NCI-H1436 treated with DMSO at 0.1 percent for 48 hours (cell line): ENCODE measurements at places on chromosomes 13 and 19.

DNA sequence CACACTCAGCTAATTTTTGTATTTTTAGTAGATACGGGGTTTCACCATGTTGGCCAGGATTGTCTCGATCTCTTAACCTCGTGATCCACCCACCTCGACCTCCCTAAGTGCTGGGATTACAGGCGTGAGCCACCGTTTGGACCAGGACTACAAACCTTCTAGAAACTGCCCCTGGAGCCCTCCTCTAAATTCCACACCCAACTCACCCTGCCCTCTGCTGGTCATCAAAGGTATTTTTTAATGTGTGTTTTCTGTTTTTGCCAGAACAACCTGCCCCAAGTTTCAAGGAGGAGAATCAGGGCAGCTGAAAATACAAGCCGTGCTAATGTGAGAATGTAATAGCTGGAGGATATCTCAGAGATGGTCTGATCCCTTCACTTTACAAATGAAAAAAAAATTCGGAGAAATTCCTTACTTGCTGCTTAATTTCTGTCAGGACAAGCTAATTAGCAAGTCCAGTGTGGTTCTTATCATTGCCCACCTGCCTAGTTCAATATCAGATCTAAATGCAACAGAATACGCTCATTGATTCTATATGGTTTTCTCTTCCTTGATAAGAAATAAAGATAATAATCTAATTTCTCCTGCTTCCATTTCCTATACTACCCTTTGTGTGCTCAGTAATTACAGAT lies 4.1 kb downstream of the ATP8A2 start:
- DNase-seq = no peak

GRCh38 chr19:16594131-16594586 lies 21.9 kb upstream of the SLC35E1 start:
- DNase-seq = no peak

DNA sequence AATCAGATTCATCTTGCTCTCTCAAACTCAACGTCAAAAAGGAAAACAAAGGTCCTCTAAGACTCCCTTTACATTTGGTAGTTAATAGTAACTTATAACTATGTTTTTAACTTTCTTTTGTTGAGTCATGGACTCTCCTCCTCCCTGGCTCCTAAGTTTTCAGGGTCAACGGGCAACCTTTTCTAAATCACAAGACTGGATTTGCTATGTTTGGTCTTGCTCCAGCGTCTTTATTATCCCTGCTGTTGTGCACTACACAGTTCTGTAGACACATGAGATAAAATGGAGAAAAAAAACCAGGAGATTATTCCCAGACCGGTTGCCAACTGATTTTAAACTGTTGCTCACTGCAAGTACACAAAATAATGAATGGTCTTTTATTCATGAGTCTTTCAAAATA lies 1.9 kb upstream of the ITM2B start:
- DNase-seq = no peak

GRCh38 chr13:29758531-29759114 lies 91.8 kb downstream of the UBL3 start:
- no peak for DNase-seq

GRCh38 chr13:93964146-93964512 lies 515.4 kb downstream of the DCT start:
- DNase-seq = no peak

DNA sequence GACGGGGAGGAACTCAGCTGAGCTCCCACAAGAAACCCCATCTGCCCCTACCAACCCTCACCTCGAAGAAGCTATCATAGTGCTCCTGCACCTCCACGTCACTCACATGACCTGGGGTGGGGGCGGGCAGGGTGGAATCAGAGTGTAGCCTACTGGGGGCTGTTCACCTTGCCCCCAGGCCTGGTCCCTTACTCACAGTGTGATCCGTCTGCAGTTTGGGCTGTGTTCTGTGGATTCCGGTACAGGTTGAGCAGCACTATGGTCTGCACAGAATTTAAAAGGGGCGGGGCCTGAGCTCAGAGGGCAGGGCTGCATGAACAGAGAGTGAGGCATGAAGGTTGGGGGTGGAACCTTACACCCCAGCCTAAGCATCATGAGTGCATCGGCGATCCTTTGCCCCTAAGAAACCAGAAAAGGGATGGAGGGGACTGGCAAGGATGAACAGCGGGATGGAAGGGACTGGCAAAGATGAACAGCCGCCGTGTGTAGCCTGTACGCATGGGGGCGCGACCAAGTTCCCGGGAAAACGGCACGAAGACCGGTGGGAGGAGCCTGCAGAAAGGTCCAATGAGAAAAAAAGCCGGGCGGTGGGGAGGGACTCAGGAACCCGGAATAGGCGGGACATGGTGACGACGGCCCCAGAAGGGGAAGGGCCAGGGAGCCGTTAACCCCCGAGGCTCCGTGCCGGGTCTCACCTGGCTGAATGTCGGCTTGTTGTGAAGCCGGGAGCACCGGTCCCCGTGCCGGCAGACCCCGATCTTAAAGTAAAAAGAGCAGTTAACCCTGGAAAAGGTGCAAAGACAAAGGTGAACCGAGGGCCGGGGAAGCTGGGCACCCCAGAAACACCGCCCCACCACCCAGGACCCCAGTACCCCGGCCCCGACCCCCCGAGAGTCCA lies 539 bp downstream of the U2AF1L4 start:
- peak; percentile 85 for DNase-seq

DNA sequence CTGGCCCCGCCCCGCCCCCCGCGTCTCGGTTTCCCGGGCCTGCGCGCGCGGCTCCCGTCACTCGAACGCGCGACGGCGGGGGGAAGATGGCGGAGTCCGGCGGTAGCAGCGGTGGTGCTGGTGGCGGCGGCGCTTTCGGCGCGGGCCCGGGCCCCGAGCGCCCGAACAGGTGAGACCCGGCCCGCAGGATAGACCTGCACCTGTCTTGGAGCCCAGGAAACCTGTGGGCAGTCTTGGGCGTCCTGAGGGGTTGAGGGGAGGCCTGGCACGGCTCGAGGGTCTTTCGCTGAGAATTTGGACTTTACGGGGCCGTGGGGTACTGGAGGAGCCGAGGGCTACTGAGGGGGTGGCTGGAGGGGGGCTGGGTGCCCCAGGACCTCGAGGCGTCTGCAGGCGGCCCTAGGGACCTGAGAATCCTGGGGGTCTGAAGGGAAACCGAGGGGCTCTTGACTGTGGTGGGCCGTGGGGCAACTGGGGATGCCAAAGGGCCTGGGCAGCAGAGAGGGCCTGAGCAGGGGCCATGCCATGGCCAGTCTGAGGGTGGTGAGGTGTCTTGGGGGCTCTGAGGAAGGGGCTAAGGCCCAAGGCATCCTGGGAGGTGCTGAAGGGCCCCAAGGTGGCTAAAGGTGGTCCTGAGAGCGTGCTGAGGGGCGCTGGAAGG lies at the start of gene KLHL26:
TSS of gene KLHL26 (plus strand) at position 60 of the 661 bp plus-strand sequence. CDS start at position 87, 27 bp downstream.
- no peak for DNase-seq

DNA sequence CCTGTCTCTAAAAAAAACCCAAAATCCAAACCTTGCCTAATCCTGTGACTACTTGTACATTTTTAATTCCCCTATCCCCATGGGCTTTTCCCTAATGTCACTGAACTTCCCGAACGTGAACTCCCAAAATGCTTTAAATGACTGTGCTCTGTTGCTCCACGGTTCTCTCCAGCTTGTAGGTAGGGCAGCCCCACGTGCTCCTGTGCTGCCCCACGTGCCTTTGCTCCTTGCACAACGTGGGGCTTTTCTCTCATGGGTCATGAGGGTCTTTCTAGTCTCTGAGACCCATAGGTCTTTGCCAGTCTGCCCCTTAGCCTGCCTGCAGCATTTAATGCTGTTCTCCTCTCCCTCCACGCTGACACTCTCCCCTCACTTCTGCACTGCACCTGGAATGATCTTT lies 122.0 kb downstream of the SHISA2 start:
- no peak for DNase-seq

DNA sequence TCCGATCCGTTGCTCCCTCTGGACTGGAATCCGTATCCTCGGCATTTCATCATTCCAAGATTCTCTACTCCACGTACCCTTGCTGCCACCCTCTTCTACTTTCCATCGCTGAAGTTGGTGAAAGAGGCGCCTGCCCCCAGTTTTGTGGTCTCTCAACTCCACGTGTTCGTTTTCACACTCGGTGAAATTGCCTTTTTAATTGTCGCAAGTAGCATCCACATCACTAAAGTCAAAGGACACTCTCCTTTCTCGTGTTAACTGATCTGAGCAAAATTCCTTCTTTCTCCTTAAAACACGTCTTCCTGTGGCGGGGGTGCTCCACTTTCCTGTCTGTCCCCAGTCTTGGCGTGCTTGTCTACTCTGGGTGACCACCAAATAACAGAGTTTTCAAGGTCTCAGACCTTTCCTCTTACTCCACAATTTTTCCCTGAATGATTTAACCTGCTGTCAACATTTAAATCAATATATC lies 1.1 kb upstream of the TMTC4 start:
- no peak for DNase-seq

GRCh38 chr13:110391273-110391672 lies 84.2 kb downstream of the COL4A2 start:
- no peak for DNase-seq

- no peak for DNase-seq
These were observed 198.0 kb upstream of the HTR2A start for GRCh38 chr13:47094734-47095434.
